ENCODE measurements at places on chromosomes 2 and 18.

- DNase-seq: no peak
Observed at GRCh38 chr18:61612517-61612916, 279.3 kb downstream of the CDH20 start.

DNA sequence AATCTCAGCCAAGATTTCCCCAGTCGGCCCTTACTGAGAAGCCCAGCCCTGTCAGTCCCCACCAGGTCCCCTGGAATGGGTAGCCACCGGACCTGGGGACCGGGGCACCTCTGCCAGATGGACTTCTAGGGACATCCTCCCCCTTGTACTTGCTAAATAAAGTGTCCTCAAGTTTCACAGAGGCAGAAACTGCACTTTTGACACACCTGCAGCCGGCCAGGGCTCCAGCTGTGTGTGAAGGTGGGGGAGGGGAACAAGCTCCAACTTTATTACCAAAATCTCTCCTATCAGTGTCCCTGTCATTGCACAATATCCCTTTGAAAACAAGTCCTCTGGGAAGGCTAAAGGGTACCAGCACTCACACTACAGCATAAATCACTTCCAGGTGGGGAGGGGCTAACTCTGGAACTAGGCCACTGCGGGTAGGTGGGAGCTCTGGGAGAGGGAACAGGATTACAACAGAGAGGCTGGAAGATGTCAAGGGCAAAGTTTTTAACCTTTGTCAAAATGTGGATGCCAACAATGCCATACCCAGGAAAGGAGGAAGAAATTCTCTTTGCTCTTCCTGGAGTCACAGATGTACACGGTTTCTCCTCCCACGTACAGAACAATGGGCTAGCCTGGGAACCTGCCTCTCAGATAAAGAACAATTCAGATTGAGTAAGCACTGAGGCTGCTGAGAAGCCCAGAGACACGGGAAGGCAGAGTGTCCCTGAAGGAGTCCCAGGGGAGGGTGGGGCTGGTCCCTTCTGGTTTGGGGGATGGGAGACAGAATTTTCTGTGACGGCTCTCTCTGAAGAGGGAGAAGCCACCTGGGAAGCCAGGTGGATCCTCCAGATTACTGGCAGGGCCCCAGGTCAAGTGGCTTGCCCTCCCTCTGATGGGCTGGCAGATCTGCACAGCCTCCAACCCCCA, 11.0 kb downstream of the SDC1 start:
- no peak for DNase-seq

- DNase-seq: no peak
Observed at GRCh38 chr2:218658671-218659257, 659 bp downstream of the ZNF142 start.

GRCh38 chr2:134675314-134675713, 43.5 kb downstream of the TMEM163 start:
- DNase-seq: no peak

DNA sequence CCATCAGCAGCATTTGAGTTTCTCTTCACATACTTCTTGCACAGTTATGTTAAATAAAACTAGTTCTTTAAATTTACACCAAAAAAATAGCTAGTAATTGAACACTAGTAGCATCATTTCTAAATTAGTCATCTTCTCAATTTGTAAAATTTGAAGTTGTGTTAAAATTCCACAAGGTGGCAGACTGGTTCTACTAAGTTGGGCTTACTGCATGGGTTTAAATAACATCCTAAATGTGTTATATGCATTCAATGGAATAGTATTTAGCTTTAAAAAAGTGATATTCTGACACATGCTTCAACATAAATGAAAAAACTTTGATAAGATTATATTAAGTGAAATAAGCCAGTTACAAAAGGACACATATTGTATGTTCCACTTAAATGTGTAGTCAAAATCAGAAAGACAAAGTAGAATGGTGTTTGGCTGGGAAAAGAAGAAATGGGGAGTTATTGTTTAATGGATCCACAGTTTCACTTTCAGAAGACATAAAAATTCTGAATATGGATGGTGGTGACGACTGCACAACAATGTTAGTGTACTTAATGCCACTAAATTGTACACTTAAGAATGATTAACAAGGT, 28.7 kb upstream of the RPRD1A start:
- no peak for DNase-seq

DNA sequence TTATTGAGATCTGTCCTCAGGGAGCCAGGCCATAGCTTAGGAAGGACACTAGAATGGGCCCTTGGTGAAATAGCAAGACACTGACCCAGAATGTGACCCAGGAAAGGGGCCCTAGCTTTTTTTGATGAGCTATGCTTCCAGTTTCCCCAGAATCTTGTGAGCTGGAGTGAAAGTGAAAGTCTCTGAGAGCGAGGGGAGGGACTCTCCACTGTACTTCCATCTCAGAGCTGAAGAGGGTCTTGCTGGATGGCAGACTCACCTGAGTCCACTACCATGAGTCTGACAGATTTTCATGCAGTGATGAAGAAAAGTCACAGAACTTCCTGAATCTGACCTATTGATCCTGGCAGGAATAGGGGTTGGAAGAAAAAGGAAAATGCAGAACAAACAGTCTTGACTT, 3.1 kb downstream of the ARHGAP25 start:
- DNase-seq: no peak

DNA sequence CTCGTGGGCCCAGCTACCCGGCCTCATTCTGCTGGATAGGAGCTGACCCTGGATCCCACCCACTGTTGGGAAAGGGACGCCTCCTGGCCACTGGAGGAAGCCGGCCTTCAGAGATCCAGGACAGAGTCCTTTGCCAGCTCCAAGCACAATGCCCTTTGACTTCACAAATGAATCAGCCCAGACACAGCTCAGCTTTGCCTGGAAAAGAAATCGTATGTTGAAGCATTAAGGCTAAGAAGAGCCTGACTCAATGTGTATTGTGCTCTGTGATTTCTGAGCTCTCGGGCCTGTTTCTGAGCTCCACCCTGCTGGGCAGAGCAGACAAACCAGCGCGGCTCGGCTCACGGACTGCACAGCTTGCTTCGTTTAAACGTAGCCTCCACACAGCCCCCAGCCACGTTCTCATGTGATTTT, 162.9 kb upstream of the APCDD1 start:
- DNase-seq: no peak

DNA sequence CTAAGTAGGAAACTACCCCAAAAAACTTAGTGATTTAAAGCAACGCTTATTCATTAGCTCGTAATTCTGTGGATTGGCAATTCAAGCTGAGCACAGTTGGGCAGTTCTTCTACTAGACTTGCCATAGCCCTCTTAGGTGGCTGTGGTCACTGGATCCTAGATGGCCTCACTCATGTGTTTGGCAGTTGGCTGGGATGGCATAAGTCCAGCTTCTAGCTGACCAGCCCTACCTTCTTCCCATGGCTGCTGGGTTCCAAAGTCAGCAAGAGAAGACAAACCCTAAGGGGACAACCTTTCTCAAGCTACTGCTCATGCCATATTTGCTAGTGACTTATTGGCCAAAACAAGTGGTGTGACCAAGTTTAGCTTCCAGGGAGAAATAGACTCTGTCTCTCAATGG, 95.3 kb downstream of the COPS8 start:
- DNase-seq: no peak

DNA sequence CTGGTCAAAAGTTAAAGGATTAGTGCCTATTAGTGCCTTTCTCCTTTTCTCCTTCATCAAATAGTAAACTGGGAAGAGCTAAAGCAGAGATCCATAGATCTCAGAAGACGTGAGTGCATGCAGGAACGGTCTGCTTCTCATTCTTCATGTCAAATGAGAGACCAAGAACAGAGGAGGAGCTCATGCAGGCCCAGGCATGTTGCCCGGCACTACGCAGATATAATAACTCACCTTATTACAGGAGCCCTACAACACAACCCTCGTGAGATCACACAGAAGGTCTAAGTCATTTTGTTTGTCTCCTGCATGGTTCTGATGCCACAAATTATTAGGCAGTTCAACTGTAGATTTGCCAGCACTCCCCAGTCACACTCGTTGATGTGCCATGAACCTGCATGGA, 71.8 kb downstream of the CMPK2 start:
- DNase-seq: no peak

GRCh38 chr2:73243884-73244570, 9.9 kb downstream of the CCT7 start:
- no peak for DNase-seq

- no peak for DNase-seq
Observed at GRCh38 chr18:64380117-64380516, 231.2 kb upstream of the LINC00305 start.

GRCh38 chr2:241620419-241620769, 16.6 kb downstream of the THAP4 start:
- DNase-seq: no peak

GRCh38 chr18:31825772-31826171, 65.1 kb upstream of the SLC25A52 start:
- no peak for DNase-seq

GRCh38 chr2:223475901-223476300, 126.3 kb downstream of the SCG2 start:
- DNase-seq: no peak

DNA sequence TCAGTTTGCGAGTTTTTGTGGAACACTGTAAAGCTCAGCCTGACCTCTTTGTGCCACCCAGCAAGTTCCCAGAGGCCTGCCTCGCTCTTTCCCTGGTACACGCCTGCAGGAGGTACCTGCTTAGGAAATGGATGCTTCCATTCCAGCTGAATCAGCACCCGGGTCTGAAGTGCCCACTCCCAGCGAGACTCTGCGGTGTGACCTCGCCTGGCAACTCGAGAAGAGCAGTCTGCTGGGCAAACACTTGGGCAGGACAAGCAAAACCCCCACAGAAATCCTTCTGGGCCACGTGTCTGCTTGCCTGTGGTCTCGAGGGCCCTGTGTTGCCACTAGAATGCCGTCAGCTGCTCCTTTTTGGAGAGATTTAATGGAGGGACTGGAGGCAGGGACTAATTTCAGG, 127.6 kb downstream of the MAPK4 start:
- DNase-seq: no peak

DNA sequence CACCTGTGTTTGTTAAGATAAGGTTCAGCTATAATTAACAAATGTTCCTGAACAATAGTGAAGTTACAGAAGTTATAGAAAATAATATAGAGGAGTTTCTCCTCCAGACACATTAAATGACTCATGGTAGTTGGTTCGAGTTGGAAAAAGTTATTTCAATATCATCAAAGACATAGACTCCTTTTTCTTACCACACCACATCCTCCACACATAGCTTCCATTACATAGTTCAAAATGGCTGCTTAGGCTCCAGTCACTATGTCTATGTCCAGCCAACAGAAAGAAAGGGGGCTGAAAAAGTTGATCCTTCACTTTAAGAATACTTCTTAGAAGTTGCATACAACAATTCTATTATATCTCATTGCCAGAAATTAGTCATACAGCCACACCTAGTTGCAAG, 50.7 kb downstream of the DYNAP start:
- DNase-seq: no peak

GRCh38 chr2:193315428-193316091, 1120.8 kb upstream of the TMEFF2 start:
- DNase-seq: no peak

- no peak for DNase-seq
Observed at GRCh38 chr2:223214394-223215253, 162.6 kb downstream of the KCNE4 start.

- no peak for DNase-seq
Observed at GRCh38 chr2:21039080-21039556, 4.8 kb downstream of the APOB start.

- no peak for DNase-seq
Observed at GRCh38 chr2:168730344-168730743, 72.1 kb upstream of the NOSTRIN start.

Data from left forelimb (tissue), 1 donor.